Tibial artery (tissue), 4 donors: ENCODE measurements at places on chromosomes 1 and 21.

DNA sequence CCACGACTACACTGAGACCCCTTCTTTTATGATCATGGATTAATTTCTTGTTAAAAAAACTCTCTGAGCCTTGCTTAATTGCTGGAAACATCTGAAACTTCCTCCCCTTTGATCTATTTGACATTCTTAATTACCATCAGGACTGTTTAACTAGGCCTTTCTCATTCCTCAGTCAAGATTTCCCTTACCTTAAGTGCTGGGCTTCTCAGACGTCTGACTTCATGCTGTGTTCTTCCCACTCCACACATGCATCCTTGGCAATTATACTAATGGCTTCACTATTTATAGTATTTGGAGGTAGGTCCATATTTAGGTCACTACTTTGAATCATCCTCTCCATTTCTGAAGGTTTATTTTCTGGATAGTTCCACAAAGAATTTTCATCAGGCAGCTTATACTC lies 341.3 kb upstream of the TMPRSS15 start:
- no peak for DNase-seq

- DNase-seq: no peak
These were observed 990.0 kb downstream of the KCNT2 start for GRCh38 chr1:195618287-195618686.

GRCh38 chr1:239944666-239945065 lies 147.0 kb upstream of the FMN2 start:
- no peak for DNase-seq

DNA sequence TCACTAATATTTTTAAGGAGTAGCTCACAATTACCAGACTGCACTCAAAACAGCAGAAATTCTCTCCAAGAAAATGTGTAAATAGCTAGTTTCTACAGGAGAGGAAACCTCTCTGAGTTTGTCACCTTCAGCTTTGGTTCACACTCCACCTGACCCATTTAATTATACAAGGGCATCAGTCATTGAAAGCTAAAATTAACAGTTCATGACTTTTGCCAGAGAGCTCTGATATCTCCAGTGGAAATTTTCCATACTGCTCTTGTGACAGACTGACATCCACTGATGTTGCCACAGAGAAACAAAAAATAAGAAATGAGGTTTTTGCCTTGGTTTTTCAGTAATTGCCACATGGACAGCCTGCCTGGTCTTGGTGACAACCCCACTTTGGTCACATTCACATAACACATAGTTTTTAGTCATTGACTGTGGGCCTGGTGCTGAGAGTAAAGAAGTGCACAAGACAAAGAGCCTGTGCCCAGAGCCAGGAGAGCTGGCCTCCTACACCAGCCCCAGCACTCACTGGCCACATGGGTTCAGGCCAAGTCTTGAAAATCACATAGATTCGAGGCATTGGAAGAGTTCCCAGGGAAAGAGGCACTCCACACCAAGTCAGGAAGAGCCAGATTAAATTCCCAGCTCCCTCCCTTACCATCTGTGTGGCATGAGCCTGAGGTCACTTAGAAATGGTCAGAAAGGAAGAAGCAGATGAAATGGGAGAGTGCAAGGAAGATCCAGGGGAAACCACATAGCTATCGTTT lies 13.8 kb upstream of the SIM2 start:
- no peak for DNase-seq

DNA sequence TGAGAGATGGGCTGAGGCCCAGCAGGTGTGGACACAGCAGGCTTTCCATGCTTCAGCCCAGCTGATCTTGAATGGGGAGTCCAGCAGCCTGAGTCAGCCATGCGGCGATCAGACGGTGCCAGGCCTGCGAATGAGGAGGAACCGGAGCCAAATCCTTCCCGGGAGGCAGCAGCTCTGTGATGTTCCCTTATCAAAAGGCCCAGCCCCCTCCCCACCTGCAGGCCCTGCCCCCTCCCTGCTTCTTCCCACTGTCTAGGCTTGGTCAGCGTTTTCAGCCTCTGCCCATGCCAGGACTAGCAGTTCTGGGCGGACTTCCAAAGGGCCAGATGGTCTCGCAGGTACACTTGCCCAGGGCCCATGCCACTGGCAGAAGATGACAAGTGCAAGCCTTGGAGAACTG lies 253.8 kb downstream of the KAZN start:
- no peak for DNase-seq

GRCh38 chr1:27117733-27118439 lies 37.0 kb downstream of the SLC9A1 start:
- DNase-seq: no peak

GRCh38 chr1:184048561-184049240 lies 2.8 kb upstream of the TSEN15 start:
- no peak for DNase-seq

DNA sequence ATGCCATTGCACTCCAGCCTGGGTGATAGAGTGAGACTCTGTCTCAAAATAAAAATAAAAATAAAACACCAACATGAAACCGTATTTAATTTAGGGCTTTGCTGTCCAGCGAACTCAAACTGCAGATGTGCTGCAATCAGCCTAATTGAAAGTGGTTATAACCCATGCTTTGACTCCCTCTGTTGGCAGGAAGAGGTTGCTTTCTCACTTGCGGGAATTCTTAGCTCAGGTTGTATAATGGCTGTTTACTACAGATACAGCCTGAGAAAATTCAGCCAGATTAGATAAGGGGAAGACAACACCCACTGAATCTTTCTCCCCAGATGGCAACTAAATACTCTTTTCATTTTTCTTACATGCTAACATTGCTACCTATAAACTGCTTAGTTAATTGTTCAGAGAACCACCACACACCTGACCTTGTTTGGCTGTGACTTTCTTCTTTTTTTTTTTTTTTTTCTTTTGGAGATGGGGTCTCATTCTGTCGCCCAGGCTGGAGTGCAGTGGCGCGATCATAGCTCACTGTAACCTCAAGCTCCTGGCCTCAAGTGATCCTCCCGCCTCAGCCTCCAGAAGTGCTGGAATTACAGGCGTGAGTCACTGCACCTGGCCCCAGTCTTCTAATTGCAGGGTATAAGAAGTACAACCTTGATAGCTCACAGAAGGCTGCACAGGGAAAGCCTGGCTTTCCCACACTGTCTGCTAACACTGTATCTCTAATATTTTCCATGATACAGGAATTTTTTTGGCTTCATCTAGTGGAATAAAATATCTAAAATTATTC lies 34.6 kb downstream of the DNTTIP2 start:
- DNase-seq: peak; percentile 27

GRCh38 chr1:119652587-119652986 lies 4.5 kb upstream of the ZNF697 start:
- no peak for DNase-seq

DNA sequence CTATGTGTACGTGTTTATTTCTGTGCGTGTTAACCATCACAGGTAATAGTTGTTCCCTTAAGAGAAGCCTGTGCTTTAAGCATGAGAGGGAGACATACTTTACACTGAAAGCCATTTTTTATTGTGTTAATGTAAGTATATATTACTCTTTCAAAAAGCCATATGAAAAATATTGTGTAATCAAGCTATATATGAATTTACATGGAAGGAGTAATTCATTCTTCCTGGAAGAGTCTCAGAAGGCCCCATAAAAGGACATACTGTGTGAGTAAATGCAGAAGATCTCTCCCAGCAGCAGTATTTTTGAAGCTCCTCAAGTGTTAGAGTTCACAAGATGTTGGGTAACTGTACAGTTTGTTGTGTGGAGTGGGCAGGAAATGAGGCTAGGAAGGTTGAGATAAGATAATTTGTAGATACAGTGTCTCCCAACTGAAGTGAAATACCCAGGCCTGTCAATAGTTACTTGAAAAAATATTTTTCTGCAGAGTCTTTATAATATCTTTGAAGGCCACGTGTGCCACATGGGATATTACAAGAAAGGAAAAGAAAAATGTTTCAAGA lies 138.3 kb downstream of the PTGER3 start:
- no peak for DNase-seq

- no peak for DNase-seq
These were observed 165.9 kb downstream of the SDCCAG8 start for GRCh38 chr1:243421784-243422183.

DNA sequence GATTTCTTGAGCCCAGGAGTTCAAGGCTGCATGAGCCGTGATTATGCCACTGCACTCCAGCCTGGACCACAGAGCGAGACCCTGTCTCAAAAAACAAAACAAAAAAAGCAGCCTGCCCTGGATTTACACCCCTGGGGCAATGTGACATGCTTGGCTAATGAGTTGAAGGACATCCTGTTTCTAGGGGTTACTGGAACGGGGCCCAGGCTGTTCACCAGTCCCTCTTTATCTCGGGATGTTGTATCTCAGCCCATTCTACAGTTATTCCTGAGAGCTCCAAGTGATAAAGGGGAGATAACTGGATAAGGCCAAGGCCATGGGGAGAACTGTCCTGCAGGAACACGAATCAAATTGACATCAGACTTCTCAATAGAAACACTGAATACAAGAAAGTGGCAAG lies 21.7 kb upstream of the S100A2 start:
- no peak for DNase-seq

DNA sequence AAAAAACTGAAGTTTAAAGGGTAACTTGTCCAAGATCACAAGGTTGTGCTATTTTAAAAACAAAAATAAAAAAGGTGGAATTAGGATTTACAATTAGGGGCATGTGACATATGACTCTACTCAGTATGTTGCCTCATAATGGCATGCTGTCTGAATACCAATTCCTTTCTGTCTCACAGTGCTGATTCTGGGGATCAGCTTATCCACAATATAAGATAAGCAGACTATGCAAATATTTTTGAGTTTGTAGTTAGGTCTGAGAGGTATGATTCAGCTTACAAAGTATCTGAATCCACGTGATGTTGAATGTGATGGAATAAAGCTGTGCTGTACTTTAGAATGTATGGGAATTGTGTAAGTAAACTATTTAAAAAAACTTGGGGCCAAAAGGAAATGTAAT lies 216.6 kb downstream of the HHIPL2 start:
- no peak for DNase-seq

DNA sequence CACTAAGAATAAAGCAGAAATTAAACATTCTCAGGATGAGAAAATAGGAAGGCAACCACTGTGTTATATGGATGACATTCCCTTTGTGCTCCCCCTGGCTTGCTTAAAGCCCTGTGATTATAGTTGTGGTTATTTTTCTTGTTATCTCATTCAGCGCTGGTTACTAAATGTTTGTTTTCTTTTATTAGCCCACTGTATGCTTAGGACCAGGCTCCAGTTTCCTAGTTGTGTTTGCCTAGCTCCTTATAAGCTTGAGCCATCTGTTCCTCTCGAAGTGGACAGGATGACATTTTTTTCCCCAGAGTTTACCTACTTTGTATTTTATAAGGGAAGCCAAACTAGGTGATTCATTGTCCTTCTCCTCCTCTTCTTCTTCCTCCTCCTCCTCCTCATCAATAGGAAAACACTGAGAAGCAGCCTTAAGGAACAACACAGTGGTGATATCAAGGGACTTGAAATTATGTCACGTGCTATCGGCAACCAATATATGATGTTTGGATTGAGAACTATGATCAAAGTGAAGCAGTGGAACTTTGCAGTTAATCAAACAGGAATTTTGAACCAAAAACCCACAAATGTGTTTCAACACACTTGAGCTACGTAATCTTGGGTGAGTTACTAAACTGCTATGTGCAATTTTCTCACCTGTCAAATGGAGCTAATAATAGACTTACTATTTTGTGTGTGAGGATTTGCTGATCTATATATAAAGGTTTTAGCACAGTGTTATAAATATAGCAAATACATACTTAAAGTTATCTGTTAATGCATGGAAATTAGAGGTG lies 35.1 kb upstream of the RGS7 start:
- no peak for DNase-seq

DNA sequence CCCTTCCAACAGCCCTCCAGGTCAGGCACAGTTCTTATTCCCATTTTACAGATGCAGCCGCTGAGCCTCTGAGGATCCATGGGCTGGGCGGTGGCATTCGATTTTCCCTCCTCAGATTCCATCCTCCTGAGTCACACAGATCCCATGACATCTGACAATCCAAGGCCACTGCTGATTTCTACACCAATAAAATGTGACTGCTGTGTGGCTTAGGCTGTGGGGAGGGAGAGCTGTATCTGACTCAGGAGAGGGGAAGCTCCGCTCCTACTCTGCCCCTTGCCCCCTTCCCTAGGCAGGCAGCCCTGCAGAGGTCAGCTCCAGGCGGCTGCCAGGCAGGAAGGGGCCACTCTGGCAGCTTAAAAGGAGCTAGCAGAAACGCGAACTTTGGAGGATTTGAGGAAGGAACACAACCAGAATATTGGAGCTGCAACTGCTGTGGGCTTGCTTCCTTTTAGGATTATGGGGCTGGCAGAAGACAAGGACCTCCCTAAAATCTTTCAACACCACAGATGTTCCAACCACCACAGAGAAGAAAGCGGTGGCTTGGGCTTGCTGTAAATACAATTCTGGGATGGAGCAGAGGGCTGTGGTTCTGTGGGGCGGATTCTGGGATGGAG lies 50.0 kb downstream of the MRPL37 start:
- peak; percentile 64 for DNase-seq

DNA sequence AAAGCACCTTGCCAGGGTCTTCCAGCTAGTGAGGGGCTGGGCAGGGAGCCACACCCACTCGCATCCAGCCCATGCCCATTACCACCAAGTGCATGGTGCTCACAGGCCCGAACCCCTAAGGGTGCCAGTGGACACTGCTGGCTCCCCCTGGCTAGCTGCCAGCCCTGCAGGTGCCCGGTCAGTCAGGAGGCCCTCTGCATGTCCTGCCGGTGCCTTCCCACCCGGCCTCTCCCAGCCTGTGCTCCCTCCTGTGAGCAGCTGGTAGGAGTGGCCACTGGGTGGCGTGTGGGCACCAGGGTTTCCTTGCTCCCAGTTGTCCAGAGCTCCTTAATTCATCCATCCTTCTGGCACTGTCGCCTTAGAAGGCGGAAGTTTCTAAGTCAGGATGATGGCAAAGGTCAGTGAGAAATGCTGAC lies 33.4 kb downstream of the QSOX1 start:
- no peak for DNase-seq

GRCh38 chr1:229694053-229694693 lies 68.1 kb downstream of the URB2 start:
- DNase-seq: peak; percentile 81

GRCh38 chr1:52210044-52210443 lies 68.2 kb downstream of the ZFYVE9 start:
- no peak for DNase-seq

DNA sequence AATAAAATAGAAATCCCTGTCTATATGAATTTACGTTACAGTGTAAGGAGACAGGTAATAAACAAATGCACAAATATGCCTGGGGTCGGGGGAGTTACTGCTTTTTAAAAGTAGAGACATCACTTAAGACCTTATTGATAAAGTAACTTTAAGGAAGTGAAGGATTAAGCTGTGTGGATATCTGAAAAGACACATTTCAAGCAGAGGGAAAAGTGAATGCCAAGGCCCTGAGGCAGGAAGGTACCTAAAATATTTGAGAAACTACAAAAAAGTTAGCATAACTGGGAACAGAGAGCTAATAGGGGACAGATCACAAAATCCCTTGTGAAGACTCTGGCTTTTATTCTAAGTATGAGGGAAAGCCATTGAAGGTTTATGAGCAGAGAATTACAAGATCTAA lies 41.5 kb downstream of the TUT4 start:
- DNase-seq: no peak

GRCh38 chr1:19481826-19482398 lies 3.4 kb downstream of the CAPZB start:
- DNase-seq: no peak
